Kasumi-1 (cell line): ENCODE measurements at places on chromosomes 5 and 9.

- no peak for DNase-seq
Measured at GRCh38 chr5:138841531-138841930, 33.6 kb downstream of the LRRTM2 start.

- peak; percentile 60 for DNase-seq
Measured at GRCh38 chr9:129102791-129103594, 7.6 kb downstream of the CRAT start.

DNA sequence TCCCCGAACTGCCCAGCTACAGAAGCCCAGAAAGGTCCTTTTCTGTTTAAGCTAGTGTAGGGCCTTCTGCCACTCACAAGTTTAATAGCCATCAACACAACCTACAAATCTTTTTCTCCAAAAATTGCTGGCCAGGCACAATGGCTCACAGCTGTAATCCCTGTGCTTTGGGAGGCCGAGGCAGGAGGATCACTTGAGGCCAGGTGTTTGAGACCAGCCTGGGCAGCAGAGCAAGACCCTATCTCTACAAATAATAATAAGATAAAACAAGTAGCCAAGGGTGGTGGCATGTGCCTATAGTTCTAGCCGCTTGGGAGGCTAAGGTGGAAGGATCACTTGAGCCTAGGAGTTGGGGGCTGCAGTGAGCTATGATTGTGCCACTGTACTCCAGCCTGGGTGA, 176.4 kb downstream of the HSD17B3 start:
- no peak for DNase-seq

- no peak for DNase-seq
Measured at GRCh38 chr5:72512593-72512860, 5.3 kb upstream of the ZNF366 start.

DNA sequence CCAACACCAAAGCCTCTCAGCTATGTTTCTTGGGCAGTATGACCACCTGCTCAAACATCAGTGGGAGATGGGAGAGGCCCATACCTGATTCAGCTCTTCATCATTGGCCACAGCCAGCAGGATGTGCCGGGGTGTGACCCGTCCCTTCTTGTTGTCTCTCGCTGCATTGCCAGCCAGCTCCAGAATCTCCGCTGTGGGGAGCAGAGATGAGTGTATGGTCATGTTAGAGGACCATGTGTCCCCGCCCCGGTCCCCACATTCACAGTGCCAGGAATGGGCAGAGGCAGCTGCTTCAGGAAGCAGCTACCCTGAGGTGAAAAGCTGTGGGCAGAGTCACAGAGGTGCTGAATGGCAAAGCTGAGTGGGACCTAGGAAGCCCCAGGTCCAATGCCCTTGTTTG, 29.1 kb downstream of the MACROH2A1 start:
- DNase-seq = no peak

DNA sequence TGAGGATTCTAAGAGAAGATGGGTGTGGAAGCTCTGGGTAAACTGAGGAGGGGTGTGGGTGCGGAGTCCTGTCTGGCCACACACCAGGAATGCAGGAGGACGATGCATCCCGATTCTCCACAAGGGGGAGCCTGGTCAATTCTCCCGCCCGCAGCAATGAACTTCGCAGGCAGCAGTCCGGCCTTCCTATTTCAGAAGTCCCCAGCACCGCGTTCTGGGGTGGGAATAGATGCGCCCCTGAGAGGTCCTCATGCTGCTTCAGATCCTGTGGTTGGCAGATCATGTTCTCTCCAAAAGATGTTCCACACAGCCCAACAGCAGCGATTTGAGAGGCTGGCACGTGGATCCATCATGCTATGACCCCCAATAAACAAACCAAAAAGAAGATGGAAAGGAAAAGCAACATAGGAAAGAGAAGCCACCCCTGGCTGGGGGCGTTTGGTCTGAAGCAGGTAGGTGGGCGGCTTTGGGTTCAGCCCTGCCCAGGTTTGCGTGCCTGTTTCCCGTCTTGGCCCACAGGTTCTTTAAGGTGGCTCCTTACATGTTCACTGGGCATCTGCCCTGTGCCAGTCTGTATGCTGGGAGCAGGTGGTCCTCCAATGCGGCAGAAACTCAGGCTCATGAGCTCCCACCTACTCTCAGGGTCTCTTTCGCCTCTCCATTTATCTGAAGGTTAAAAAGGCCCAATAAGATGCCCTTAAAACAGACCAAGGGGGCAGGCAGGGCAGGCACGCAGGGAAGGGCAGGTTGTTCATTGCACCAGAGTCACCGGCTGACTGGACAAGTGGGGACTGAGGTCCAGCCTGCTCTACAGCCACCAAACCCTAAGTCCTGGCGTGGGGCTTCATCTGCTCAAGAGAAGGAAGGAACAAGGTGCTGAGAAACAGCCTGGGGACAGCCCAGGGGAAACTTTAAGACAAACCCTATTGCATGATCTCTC, 171.6 kb downstream of the PAX5 start:
- DNase-seq = peak; percentile 9

DNA sequence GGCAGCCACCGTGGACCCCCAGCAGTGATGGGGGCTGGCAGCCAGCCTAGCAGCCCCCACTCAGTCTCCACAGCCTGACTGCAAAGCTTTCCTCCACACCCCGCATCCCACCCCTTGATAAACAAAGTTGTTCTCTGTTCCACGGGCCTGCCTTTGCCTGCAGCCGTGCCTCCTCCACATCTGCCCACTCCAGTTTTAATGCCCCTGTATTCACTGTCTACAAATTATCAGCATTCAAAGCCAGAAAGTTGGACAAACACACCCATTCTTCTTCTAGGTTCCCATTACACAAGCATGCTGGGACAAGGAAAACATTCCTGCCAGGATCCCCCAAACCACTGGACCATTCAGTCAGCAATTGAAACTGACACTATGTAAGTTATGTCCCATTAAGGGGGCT, 23.0 kb upstream of the NR5A1 start:
- no peak for DNase-seq

DNA sequence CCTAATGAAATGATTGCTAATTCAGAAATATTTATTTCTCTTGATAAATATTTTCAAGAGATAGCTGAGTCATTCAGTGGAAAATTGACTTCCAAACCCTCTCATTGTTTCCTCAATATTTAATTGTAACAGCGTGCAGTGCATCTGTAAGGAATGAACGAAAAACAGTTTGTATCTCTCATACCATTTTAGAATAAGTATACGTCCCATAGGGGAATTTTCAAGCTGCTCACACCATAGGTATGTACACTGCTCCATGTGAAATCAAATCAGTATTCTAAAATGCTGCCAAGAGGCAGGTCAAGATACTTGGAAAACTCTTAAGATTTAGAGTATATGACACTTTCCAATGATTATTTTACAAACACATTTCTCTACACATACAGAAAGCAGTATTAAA, 202.2 kb downstream of the ARL15 start:
- no peak for DNase-seq

- no peak for DNase-seq
Measured at GRCh38 chr5:165410476-165410875, 1905.1 kb downstream of the MAT2B start.

DNA sequence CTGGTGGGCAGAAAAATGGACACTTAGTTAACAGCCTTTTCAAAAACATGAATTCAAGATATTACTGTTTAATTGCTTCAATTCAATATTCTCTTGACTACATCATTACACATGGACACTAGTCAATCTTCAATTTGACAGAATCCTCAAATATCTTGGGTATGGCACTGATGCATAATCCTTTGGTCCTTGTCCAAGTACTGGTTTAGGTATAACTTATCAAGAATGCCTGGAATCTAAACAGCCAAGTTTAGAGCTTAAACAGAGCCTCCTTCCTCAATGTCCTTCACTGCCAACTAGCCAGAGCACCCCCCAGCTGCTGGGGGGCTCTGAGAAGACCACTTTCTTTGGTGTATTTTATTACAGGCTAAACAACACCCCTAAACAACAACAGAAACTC, 61.6 kb upstream of the ERCC6L2 start:
- no peak for DNase-seq

- DNase-seq = no peak
Measured at GRCh38 chr5:105134328-105134727, 1571.7 kb upstream of the NUDT12 start.

DNA sequence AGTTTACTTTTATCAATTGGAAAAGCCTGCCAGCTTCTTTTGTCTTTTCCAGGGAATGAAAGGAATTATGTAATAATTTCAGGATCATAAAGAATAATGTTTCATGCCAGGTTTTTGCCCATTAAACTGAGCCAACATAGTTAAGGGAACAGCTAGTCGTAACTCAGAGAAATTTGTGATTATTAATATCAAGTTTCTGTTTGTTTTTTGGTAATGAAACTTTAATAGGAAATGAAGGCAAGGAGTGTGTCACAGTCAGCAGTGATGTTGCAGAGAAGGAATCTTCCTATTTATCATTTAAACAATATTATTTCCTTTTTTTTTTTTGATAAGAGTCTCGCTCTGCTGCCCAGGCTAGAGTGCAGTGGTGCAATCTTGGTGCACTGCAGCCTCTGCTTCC, 10.7 kb downstream of the NFIL3 start:
- DNase-seq = no peak

GRCh38 chr5:73131711-73132425, 11.5 kb downstream of the TMEM171 start:
- DNase-seq = no peak

DNA sequence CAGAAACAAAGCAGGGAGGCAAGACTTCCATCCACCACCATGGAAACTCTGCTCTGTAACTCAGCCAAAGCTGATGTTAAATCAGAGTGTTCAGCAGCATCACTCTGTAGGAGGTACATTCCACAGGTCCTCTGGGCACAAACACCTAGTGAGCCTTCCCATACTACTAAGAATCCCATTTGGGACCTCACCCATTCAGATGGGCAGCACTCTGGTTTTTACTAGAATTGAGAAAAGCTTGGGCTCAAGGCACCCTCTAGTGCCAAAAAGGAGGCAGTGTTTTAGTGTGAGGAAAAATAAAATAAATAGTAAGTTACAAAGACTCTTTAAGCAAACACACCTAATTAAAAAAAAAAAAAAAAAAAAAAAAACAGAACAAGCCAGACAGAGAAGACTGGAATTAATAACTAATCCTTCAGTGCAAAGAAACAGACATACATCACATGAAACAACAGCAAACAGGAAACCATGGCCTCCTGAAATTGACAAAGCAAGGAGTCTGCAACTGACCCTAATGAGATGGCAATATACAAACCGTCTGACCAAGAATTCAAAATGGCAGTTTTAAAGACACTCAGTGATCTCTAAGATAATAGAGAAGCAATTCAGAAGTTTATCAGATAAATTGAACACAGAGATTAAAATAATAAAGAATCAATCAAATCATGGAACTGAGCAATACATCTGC, 159.5 kb downstream of the GNA14 start:
- peak; percentile 27 for DNase-seq

DNA sequence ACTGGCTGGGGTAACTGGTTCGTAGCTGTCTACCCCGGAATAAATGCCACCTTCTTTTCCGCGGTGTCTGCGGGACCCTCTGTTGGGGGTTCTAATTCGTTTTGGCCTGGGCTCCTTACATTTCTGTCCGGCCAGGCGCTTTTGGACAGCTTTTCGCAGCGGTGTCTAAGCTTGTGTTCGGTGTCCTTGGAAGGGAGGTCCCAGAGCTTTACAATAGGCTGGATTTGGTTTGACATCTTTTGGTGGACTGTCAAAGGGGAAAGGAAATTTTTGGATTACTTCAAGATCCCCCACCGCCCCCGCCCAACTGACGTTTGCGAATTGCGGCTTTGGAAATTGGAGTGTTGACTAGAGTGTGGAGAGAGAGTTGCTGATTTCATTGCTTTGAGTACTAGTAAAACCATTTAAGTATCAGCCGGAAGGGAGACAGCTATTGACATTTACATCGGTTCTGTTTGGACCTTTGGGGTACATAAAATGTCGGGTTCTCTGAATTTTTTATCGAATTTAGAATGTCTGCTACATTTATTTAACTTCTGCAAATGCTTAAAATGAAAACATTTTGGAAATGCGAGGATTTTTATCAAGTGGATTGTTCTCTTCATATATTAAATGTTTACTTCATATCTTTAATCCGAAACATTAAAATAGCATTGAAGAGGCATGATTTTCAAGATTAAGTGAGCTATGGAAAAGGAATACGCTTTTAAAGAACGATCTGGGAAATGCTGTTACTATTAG, 4.7 kb upstream of the PURA start:
- no peak for DNase-seq

DNA sequence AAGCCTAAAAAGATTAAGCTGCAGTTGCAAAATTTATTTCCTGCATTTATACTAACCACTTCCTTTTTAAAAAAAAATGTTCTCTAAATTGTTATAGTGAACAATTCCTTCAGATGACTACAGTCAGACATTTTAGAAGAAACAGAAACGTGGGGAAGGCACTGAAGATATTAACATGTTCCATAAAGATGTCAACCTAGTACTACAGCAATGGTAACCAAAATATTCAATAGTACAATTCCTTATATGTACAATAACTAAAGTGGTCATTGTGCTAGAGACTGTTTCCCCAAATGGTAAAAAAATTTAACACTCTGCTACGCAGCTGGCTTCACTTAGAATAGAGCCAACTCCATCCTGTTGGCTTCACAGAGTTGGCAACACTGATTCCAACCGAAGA, 97.7 kb downstream of the FNBP1 start:
- DNase-seq = peak; percentile 56

GRCh38 chr5:75306746-75307145, 30.3 kb upstream of the HMGCR start:
- DNase-seq = no peak

GRCh38 chr5:109931049-109931780, 241.5 kb downstream of the MAN2A1 start:
- no peak for DNase-seq

- DNase-seq = no peak
Measured at GRCh38 chr9:128987805-128988204, 40.3 kb downstream of the NUP188 start.

DNA sequence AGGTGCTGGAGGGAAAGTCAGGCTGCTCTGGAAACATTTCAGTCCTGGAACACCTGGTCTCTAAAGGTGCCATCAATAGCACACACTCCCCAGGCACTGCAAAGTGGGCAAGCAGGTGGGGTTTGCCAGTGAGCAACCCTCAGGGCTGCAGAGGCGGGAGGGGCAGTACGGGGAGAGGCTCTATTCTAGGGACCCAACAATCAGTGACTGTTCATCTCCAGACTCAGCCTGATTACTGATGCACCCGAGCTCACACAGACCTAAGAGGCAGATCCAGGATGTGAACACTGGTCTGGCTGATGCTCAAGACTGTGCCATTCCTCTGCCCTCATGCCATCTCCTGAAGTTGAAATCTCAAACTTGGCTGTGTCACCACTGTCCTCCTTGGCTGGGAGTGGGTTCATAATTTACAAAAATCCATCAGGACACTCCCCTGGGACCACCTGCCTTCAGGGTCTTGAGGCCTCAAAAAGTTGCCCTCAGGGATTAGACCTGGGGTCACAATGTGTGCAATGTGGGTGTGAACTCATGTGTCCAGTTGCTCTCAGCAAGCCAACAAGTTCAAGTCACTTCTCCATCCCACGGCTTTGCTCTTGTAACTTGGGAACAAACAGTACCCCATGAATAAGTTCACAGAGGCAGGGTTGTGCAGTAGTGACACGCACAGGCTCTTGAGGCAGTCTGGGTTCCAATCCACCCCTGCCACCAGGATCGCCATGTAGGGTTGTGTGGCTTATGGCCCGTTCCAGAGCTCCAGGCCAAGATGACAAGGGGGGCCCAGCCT, 19.9 kb upstream of the KCNMB1 start:
- DNase-seq = no peak

GRCh38 chr5:42377496-42377895, 45.7 kb upstream of the GHR start:
- DNase-seq = no peak
